ENCODE measurements at places on chromosomes 3 and 15. TPM values are rescaled to one million over a fixed set of nuclear protein-coding genes. Genes with fewer than 3 reads are reported as not detected.

Gene SERPINI2
- total RNA-seq = not detected

DNA sequence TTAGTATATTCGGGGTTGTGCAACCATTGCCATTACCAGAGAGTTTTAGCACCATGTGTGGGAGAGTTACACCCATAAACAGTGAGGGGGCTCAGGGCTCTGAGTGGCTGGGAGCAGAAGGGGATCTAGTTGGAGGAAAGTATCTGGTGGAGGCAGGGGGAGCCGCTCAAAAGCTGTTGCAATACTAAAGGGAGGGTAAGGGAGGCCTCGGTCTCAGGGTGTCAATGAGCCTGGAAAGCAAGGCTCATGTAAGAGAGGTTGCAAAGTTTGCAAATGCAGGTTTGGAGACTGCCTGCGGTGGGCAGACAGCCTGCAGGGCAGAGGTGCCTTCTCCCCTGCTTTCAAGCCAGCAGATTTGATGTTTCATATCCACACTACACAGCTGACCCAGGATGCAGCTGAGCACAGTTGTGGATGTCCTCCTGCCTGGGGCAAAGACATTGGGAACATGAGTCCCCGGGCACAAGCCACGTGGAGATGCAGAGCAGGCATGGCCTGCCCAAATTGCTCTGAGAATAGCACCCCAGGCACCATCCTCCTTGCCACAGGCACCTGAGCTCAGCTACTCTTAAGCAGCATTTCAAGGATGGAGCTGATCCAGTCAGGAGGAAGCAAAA lies 181.4 kb downstream of the TLE3 start:
- no peak for ATAC-seq

DNA sequence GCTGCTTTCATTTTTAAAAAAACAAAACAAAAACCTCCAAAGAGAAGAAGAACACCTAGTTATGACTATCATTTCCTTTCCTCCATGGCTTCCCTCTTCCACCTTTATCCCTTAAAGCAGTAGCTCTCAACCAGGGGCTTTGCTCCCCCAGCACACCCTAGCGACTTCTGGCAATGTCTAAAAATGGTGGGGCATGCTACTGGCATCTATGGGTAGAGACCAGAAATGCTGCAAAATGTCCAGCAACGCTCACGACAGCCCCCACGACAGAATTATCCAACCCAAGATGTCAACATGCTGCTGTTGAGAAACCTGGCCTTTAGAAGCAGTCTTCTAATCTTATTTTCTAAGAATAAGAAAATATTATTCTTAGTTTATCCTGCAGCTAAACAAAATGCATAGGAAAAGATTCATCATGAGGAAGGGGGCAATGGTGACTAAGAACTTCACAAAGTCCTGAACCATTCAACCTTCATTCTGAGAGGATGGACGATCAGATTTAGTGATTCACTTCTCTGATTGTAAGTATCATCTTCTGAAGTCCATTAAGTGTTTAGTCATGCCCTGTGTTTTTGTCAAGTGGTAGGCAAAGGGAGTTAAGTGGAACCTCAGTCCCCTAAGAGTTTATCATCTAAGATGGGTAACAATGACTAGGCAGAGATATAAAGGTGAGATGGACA lies 81.7 kb downstream of the CCNL1 start:
- no peak for ATAC-seq

DNA sequence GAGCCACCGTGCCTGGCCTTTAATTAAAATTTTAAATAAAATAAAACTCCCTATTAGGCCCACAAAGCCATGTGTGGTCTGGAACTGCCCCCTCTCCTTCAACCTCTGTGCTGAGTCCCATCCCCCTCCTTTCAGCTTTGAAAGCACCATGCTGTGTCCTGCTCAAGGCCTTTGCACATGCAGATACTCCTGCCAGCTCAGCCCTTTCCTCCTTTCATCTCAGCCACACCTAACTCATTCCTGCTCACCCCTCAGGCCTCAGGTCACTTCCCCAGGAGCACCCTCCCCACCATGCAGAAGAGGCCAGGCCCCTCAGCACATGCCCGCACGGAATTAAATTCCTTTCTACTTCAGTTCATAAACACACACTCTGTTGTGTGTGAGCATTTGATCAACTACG lies 28.1 kb downstream of the ATRIP start:
- no peak for ATAC-seq

- ATAC-seq = peak; percentile 58
Measured at GRCh38 chr15:70853973-70854665, at the start of gene LARP6. Gene LARP6 (minus strand): TSS chr15:70854157. CDS start chr15:70854088, 69 bp downstream.

Gene DYNLT2B
- 14.6 TPM for total RNA-seq

Gene PLCH1
- 0.40 TPM for total RNA-seq

DNA sequence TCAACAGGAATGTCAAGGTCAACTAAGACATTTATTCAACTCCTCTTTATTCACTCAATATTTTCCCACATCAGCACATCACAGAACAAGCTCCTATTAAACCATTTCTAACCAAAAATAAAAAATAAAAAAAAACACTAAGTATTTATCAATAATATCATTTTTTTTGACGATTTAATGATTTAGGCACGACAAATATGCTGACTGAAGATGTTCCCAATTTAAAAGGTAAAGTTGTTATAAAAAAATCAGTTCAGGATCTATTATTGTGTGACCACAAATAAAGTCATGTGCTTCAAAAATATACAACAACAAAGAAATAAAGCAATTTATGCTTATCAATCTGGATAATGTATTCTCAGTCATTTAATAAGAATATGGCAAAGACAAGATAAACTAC lies 16.2 kb downstream of the DPH6 start:
- no peak for ATAC-seq

- no peak for ATAC-seq
Measured at GRCh38 chr3:51773529-51774056, 5.4 kb downstream of the IQCF6 start.

DNA sequence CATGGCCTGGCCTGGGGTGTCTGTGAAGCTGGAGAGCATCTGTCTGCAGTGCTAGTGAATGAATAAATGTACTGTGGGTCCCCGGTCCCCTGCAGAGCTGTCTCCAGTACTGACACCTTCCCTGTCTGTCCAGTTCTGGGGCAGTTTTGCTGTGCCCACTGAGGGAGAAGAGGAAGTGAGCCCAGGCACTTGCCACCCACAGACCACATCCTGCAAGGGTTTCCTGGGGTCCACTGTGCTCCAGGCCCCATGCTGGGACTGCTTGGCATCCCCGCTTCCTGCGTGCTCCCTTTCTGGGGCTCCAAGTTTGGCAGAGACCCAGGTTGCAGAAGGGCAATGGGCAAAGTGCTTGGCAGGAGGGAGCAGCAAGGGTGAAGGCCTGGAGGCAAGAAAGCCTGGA lies 4.9 kb upstream of the SLC6A6 start:
- ATAC-seq = no peak

- peak; percentile 76 for ATAC-seq
Measured at GRCh38 chr15:91535856-91536500, 317.5 kb upstream of the SLCO3A1 start.

Gene SPATA12
- not detected for total RNA-seq

Gene COLQ
- 0.40 TPM for total RNA-seq

Gene PTPRG
- total RNA-seq = 9.2 TPM

DNA sequence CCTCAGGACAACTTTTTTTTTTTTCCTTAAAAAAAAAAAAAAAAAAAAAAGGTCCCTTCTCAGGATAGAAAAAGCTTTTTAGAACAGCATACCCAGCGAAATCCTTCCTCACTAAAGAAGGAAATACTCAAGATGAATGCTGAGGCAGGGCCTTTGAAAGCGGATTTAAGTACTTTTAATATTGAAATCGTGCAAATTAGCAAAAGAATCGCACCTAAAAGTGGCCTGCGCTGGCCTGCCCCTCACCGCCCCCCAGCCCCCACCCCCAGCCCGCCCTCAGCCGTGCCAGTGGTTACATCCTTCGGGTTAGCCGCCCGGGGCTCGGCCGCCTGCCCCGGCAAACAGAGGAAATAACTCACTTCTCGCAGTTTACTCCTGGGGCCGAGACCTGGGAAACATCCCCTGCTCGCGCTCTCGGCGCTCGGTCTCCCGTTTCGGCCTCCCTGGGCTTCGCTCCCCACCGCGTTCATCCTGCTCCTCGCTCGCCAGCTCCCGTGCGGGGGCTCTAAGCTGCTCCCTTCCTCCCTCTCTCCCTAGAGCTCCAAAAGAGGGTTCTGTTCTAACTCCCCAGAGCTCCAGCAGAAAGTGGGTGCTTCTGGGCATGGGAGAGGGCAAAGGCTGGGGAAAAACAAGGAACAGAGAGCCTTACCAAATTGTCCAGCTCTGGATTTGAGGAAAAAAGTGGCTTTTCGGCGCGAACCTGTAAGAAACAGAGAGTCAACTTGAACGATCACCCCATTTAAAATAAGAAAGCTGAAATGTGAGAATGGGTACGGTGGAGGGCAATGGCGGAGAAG lies 5.2 kb downstream of the MEIS2 start:
- no peak for ATAC-seq

Gene SUSD5
- 0.08 TPM for total RNA-seq

DNA sequence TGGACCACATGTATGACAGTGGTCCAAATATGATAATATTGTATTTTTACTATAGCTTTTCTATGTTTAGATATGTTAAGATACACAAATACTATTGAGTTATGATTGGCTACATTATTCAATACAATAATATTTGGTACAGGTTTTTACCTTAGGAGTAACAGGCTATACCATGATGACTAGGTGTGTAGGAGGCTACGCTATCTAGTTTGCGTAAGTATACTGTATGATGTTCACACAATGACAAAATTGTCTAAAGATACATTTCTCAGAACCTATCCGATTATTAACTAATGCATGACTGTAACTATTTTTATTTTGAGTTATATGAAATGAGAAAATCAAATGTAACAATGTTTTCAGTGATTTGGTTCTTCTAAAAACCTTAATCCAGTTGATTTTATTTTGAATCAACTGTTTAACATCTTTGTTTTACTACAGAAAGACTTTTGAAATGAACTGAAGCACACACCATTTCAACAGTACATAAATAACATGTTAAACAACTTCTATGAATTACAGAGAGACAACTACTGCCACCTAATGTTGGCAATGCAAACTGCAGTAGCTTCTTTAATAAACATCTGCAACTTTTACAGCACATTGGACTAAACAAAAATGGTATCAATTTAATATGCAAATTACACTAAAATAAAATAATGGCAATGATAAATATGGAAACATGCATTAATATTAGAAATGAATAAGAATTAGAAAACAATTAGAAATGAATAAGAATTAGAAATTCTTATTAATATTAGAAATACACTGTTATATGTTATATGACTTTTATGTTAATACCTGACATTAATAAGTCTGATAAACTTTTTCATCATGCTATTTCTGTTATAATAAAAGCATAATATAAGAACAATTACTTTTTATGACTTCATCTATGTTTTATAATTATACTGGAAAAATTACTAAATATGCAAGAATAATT lies 255.7 kb downstream of the MBNL1 start:
- peak; percentile 57 for ATAC-seq

Gene GNB5
- 11.8 TPM for total RNA-seq
